ENCODE measurements at places on chromosomes 12 and 14.

- DNase-seq, result no peak
Measured at GRCh38 chr12:69524755-69525469, 54.7 kb downstream of the FRS2 start.

GRCh38 chr14:64795211-64795610, 84.5 kb downstream of the SPTB start:
- DNase-seq, result no peak

GRCh38 chr12:108505129-108505528, 9.9 kb upstream of the FICD start:
- no peak for DNase-seq

DNA sequence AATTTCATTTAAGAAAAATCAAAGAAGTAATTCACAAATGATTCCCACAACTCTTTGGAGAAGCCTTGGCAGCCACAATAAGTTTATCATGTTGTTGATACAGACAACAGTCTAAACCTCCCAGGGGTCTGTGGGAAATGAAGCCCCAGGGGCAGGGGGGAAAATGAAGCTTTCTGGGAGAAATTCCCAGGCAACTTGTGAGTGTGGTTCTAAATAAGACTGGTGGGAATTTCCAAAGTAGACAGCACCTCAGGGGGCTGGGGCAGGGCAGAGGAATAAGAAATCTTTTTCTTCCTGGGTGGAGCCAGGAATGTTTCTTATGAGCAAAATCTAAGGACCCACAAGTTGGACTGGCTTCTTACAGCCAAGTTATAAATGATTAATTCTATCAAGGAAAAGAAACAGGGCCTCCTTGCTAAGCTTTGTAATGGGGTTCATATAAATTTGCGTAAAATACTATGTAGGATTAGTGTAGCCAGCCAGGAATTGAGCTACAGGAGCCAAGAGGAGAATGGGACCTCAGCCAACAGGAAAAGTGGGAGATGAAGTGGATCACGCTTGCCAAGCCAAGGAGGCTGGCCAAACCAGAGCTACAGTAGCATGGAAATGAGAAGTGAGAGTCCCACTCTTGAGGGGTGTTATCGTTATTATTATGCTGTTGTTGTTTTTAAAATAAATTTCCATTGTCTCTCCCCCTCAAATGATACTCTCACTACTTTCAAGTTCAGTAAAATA, 182.9 kb upstream of the FAR2 start:
- DNase-seq, result peak; percentile 57

DNA sequence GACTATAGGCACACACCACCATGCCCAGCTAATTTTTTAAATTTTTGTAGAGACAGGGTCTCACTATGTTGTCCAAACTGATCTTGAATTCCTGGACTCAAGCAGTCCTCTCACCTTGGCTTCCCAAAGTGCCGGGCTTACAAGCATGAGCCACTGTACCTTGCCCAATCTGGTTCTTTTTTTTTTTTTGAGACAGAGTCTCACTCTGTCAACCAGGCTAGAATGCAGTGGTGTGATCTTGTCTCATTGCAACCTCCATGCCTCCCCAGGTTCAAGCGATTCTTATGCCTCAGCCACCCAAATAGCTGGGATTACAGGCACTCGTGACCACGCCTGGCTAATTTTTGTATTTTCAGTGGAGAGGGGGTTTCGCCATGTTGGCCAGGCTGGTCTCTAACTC, 15.4 kb downstream of the MRPL42 start:
- DNase-seq, result no peak

DNA sequence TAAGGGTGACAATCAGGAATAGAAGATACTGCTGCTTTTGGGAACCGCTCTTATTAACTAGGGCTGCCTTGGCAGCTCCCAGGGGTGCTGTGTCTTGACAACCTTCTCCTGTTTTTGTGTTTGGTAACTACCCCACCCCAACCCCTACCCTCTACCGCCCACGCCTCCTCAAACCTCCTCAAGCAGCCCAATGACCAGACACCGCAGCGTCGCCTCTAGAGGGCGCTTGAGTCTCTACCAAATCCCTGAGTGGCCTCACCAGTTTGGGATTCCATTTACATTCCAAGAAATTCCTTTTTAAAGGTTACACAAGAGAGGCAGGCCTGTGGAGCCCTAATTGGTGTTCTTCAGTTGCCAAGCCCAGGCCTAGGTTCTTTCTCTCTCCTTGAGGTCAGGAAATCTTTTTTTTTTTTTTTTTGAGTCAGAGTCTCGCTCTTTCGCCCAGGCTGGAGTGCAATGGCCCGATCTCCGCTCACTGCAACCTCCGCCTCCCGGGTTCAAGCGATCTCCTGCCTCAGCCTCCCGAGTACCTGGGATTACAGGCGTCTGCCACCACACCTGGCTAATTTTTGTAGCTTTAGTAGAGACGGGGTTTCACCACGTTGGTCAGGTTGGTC, 72.4 kb upstream of the USP44 start:
- peak; percentile 85 for DNase-seq

DNA sequence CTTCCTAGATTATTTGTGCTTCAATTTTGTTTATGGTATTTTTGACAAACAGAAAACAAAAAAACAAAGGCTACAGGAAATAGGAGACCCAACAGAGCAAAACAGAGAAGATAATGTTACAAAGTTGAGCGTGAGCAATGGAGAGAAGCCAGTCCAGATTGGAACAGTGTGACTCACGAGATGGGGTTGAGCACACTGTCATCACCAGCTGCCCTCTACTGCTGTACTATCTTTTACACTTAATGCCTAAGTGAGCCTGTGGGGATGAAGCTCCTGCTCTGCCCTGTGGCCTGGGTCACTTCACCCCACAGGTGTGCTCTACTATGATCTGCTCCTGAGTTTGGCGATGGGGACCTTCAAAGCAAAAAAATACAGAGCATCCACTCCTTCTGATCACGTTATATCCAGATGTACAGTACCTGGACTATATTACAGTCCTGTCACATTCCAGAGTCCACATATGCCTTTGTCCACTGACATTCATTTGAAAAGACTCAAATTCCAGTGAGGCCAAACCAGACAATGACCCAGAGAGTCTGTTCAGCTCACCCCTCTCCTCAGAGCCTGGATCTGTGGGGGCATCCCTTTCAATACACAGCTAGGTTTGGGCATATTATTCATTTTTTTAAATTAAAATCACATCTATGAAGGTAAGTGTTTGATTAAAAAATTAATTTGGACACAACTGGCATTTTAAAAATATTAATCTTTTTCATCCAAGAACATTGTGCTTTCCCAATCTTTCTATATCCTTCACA, 4.4 kb downstream of the IPO8 start:
- DNase-seq, result no peak

GRCh38 chr12:22034709-22035506, 11.1 kb upstream of the CMAS start:
- DNase-seq, result no peak

- no peak for DNase-seq
Measured at GRCh38 chr14:45254771-45255170, 1.8 kb upstream of the MIS18BP1 start.

- DNase-seq, result no peak
Measured at GRCh38 chr12:94829552-94829951, 173.9 kb downstream of the NDUFA12 start.

DNA sequence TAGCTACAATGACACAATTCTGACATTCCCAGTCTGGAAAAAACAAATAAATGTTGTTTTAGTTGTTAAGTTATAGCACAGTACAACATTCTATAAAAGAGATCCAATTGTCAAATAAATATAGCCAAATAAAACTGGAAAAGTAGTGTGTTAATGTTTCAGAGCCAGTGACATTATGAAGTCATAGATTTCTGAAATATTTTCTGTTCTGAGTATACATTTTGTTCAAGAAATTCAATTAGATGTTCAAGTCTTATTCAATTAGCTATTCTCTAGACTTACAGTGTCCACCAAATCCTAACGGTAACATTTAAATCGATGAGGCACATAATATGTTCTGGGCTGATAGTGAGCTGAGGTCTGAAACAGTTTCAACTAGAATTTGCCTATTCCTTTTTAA, 196.1 kb upstream of the ABCD2 start:
- DNase-seq, result no peak

- no peak for DNase-seq
Measured at GRCh38 chr14:70317969-70318634, 41.4 kb downstream of the COX16 start.

DNA sequence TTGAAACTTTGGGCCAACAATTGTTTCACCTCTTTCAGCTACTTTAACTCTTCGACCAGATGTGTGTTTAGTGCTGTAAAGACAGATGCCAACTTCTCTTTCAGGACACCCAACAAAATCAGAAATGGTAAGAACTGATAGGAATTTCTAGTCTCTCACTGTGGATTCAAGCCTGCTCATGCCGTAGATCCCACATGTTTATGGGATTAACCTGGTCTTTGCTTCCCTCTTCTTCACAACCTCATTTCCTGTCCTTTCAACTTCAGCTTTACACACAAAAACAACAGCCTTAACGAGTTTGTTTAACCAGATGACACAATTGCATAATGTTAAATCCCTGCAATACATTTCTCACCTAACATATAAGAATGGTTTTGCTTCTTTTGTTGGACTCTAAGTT, 1031.9 kb upstream of the LRFN5 start:
- no peak for DNase-seq

- DNase-seq, result no peak
Measured at GRCh38 chr12:130461447-130461815, 123.7 kb downstream of the PIWIL1 start.

DNA sequence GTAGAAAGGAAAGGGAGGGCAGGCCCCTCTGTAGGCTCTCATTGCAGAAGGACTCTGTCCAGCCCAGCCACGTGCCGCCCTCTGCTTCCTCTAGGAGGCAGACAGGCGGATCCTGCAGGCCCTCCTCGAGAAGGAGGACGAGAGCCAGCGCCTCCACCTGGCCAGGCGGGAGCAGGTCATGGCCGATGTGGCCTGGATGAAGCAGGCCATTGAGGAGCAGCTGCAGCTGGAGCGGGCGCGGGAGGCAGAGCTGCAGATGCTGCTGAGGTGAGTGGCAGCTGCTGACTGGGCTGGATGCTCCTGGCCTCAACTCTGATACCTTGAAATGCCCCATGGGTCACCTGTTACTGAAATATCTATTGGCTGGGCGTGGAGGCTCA, 10.9 kb downstream of the TCHP start:
- DNase-seq, result no peak

DNA sequence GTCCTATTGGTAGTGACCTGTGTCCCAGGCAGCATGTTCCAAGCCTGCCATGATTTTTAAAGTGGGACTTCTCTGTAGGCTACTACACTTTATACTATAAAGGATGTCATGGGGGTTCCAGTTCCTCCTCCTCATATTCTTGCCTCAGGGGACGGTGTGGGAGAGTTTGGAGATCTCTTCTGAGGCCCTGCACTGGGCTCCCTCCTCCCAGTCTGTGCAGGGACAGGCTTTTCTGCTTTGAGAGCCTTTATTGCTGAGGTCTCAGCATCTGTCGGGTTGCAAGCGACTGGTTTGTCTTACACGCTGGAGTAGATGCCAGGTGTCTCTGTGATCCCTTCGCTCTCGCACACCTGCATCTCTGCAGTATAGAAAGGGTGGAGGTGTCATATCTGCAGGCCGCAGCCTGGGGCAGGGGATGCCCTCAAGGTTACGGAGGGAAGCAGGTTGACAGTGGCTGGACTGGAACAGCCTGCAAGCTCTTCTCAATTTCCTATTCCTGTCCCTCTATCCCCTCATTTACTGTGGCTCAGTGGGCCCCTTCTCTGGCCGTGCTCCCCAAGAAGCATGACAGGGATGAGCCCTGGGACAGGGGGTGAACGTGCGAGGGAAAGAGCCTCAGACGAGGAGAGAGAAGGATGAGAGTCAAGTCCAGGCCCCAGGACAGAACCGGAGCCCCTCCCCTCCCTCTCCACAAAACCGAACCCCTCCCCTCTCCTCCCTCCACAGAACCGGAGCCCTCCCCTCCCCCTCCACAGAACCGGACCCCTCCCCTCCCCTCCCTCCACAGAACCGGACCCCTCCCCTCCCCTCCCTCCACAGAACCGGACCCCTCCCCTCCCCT, 51.3 kb downstream of the SLC6A12 start:
- DNase-seq, result no peak

DNA sequence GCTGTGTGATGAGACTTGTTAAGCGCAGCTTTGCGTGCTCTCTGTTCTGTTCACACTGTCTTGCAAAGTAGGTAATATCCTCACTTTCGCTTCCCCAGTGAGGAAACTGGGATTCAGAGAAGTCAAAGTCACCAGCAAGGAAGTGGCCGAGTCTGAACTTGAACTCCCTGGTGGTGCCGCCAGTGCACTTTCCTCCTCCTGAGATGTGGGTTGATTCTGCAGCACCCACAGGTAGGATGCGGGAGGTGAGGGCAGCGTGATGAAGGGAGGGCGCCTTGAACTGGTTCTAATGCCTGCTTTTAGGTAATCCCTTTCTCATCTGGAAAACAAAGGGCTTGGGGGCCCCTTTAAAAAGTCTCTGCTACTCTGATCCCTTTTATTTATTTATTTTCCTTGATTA, 54.9 kb upstream of the IGF1 start:
- no peak for DNase-seq

GRCh38 chr12:67929384-67929772, 59.9 kb upstream of the IFNG-AS1 start:
- no peak for DNase-seq

DNA sequence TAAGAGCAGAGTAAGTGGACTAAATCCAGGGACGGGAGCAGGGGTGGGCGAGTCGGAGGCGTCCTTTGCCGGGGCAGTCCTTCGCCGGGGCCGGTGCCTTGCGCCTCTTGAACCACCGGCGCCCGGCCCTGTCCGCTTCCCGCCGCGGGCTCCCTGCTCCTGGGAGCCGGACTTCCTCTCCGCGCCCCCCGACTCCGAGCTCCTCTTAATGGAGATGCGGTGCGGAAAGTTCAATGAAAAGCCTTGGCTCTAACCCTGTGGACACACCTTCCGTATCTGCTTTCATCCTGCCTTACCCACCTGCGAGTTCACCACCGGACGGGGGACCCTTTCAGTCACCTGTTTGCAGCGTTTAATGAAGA, 412 bp downstream of the FGFR1OP2 start:
- no peak for DNase-seq

DNA sequence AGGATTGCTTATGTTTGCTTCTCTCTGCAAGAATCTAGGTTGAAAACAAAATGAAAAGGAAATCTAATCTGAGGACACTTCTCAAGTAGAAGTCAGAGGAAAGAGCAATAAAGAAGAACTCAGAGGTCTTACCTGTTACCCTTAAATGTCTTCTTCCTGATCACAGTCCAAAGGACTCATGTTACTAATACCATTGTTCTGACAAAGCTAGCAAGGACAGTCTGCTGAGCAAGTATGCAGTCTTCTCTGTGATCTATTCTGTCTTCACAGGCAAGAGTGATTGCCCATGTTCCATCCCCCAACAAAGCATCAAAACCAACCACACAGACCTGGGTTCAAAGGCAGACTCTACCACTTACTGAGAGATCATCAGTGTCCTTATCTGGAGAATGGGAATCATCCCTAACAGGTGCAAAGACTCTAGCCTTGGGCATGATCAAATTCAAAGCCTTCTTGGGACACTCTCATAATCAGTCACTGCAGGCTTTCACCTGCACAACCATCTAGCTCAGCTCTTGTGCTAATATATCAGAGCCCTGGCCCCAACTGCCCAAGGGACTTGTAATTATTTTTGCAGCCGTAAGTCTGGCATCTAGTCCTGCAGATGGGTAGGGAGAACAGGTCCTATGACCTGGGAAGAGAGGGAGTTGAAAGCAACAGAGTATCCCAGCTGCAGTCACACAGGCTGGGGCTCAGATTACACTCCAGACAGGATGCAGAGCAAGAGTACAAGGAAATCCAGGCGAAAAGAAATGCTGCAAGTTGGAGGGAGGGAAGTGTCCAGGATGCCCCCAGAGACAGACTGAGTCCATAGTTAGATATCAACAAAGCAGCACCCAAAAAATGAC, 97.9 kb upstream of the NUDT4 start:
- peak; percentile 0 for DNase-seq
